ENCODE measurements at places on chromosomes 6 and 20.

GRCh38 chr6:1135726-1136414, 176.0 kb upstream of the FOXQ1 start:
- DNase-seq = no peak

GRCh38 chr6:37078814-37079213, 73.4 kb downstream of the FGD2 start:
- no peak for DNase-seq

DNA sequence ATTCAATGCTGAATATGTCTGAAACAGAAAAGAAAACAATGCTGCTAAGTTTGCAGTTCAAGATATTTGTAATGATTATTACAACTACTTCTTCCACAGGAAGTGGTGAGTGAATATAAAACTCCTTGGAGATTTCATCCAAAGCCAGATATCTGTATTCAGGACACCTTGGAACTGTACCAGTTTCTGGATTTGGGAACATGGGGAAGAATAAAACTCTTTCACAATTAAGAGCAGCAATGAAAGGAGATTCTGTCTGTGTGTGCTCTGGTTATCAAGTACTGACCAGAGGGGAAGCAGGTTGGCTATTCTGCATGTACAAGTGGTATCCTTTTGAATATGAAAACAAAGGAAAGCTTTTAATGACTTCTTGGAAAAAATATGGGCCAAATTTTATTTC, 21.1 kb downstream of the ELOVL2 start:
- DNase-seq = no peak

GRCh38 chr6:119301429-119301828, 48.1 kb downstream of the MAN1A1 start:
- no peak for DNase-seq

DNA sequence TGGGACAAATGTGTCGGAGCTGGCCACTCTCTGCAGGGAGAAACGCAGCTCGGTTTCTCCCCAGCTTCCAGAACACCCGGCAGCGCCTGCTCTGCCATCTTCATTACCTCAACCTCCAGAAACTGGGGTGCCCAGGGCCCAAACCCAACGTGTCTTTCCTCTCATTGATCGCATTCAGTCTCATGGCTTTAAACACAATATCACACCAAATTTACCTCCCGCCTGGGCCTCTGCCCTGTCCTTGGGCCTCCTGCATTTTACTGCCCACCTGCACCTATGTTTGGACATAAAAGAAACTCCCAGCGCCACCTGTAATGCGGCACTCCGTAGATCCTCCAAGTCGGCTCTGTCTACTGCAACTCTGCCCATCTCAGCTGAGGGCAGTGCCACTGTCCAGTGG, 22.2 kb downstream of the SERPINB6 start:
- DNase-seq = no peak

GRCh38 chr20:10077886-10078285, 43.1 kb downstream of the ANKEF1 start:
- DNase-seq = no peak

DNA sequence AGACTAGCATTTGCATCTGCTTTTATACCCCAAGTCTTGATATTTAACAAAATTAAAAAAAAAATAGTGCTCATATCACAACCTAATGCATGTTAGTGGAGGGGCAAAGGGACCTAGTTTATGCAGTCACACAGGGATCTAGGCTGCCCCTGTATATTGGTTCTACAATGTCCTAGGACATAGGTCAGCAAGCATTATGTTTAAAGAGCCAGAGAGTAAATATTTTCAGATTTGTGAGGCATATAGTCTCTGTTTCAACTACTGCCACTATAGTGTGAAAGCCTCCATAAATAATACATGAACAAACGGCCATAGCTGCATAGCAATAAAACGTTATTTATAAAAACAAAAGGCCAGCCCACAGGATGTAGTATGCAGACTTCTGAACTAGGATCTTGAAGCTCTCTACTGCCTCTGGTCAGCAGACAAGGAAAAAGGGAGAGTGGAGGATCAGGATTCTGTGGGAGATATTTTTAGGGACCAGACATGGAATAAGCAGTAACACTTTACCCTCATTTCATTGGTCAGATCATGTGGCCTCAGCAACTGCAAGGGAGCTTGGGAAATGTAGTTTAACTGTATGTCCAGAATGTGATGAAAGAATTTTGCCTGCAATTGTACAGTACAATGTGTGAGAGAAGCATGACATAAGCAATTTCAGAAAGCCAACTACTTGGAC, 414.2 kb upstream of the SPTLC3 start:
- DNase-seq = no peak

DNA sequence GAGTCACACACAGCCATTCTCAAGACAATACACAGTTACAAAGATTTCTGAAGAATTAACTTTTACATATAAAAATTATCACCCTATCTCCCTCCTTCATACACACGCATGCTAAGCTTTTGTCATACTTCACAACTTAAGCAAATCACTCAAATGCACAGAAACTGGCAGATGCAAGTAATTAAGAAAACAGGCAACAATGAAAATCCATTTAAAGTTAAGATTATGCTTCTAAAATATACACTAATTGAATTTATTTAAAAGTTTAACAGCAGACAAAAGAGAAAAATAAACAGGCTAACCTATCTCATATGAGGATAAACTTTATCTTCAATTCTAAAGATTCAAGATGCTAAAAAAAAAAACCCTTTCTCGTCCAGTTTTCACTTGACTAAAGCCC, 68.4 kb downstream of the DST start:
- no peak for DNase-seq

- no peak for DNase-seq
These were observed 9.0 kb downstream of the NFATC2 start for GRCh38 chr20:51533291-51534172.
